B cell (primary cell): ENCODE measurements at places on chromosomes 1 and 21. TPM values are rescaled to one million over a fixed set of nuclear protein-coding genes. Genes with fewer than 3 reads are reported as not detected.

DNA sequence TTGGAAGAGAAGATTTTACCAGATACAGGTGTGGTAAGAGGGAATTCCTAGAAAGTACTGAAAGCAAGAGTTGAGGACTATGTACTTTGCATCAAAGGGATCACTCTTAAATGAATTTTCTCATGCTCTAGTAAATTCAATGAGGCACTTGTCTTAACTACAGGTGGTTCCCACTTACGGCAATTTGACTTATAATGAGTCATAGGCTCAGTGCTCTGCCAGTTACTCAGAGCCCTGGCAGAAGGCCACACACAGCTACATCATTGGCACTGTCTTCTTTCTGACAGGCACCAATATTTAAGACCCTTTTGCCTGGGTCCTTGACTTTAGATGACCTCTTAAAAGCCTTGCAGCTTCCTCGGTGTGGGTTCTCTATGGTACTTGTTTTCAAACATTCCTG lies 15.9 kb upstream of the ADAMTS5 start:
- DNase-seq: no peak

- DNase-seq: no peak
Observed at GRCh38 chr1:52098139-52098871, 42.2 kb downstream of the BTF3L4 start.

GRCh38 chr1:89550995-89551394 lies 26.4 kb downstream of the LRRC8B start:
- no peak for DNase-seq

- no peak for DNase-seq
Observed at GRCh38 chr1:232655746-232656085, 25.8 kb upstream of the SIPA1L2 start.

DNA sequence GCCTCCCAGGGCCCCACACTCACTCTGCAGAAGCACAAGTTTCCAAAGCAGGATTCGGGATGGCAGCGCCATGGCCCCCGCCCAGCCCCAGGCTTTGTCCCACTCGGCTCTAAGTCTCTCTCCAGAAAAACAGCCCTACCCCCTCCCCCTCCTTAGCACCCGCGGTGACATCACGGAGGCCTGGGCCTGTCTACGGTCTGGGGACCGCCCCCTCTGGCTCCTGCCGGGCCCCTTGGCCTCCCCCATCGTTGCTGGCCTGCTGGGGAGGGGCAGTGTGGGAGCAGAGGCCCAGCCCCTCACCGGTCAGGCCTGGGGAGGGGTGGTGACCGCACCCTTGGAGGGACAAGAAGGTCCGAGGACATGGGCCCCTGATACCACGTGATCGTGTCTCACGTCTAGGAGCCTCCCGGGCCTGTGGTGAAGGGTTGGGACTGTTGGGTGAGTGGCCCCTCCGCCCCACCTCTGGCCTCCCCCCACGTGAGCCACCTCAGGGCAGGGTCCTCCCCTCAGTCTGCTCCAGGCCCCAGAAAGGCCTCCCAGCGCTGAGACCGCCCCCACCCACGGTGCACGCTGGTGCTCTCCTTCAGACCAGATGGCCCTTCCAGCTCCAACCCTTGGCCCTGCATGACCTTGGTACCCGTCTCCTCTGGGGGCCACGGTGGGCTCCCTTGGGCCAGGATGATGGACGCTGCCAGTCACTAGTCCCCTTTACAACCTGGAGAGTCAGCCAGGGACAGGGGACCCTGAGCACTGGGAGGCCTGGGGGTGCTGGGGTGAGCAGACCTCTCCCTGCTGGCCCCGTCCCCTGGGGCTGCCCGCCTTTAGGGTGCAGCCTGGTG lies at the start of gene MXRA8:
Gene MXRA8 (minus strand): TSS at position 123 of the 839 bp plus-strand sequence. CDS start 51 bp downstream, at position 72.
- DNase-seq: no peak

DNA sequence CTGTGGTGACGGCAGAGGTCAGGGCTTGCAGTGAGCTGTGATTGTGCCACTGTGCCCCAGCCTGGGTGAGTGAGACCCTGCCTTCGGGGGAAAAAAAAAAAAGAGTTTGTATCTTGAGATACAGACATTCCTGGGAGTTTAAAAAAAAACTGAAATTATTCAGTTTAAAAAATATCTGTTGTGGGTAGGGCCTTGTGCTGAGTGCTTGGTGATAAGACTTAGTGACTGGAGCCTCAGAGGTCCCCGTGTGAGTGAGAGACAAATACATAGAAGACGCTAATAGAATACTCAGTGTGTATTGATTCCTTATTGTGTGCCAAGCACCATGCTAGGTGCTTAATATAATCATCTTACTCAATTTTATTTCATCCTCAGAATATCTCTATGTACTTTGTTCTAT lies 22.7 kb downstream of the DDI2 start:
- DNase-seq: no peak

DNA sequence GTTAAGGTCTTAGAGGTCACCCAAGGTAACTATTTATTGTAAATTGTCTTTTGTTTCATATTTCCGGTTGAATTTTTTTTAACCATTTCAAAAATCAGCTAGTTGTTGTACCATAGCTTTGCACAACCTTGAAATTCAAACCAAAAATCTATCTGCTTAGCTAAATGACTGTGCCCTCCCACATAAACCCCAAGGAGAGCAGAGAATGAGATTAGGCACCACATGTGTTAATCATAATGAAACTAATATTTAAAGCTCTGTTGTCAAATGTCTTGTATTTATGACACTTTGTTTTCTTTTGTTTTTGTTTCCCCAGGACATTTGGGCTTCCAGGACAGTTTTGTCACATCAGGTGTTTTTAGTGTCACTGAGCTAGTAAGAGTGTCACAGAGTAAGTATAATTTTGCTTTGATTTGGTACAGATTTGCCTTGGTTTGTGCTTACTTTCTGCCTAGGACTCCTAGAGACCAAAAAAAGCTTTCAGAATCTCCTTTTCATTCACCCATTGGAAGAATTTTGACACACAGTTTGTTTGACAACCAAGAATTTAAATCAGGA lies 249.9 kb downstream of the NFIA start:
- no peak for DNase-seq

The KRTAP12-2 gene
- total RNA-seq: not detected in 2 replicates

The PADI2 gene
- total RNA-seq: 14.2 and 15.2 TPM in 2 replicates
